ENCODE measurements at places on chromosomes 7 and 10. TPM values are rescaled to one million over a fixed set of nuclear protein-coding genes. Genes with fewer than 3 reads are reported as not detected.

DNA sequence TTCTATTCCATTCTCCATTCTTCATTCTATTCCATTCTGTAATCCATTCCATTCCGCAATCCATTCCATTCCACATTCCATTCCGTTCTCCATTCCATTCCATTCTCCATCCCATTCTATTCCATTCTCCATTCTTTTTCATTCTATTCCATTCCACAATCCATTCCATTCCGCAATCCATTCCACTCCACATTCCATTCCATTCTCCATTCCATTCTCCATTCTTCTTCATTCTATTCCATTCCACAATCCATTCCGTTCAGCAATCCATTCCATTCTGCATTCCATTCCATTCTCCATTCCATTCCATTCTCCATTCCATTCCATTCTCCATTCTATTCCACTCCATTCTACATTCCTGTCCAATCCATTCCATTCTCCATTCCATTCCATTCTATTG is 85.2 kb downstream of the NSUN6 start:
- no peak for DNase-seq

DNA sequence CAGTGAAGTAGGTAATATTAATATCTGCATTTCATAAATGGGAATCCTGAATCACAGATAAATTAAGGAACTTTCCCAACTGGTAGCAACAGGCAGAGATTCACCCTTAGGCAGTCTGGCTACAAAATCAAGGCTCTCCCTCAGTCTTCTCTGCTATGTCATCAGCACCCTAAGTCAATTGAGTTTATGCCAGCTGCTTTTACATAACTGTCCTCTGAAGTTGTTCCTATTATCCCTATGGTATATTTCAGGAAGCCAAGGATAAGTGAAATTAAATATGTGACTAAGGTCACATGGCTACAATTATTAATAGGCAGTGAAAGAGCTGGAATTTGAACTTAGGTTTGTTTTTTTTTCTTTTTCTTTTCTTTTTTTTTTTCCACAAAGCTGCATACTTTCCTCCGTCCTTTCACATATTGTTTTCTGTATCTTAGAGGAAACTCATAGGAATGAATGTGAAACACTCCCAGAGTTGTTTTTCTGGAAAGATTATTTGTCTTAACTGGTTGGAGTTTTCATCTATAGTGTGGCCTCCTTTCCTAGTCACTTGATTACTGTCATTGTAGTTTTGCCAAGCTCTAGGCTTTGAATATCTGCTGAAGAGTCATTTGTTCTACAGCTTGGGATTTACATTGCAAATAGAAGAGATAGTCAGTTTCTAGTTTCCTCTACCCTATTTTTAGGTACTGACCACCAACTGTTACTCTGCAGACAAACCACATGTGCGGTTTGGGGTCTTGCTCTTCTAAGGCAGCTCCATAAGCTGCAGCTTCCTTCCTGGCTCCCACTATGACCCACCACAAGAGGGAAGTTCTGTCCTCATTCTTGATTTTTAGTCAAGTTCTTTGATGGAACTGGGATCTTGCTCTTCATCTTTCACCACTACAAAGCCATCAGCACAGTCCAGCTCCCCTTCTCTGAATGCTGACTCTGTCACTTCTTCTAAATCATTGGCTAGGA is 338.0 kb upstream of the KIAA1217 start:
- no peak for DNase-seq

GRCh38 chr7:37916673-37917660 is at the start of gene SFRP4:
SFRP4 (minus strand) TSS chr7:37916817; CDS start chr7:37916537, 280 bp downstream.
- peak; percentile 78 for DNase-seq

GRCh38 chr7:8441106-8441965 is 7.9 kb downstream of the NXPH1 start:
- DNase-seq, result no peak

DNA sequence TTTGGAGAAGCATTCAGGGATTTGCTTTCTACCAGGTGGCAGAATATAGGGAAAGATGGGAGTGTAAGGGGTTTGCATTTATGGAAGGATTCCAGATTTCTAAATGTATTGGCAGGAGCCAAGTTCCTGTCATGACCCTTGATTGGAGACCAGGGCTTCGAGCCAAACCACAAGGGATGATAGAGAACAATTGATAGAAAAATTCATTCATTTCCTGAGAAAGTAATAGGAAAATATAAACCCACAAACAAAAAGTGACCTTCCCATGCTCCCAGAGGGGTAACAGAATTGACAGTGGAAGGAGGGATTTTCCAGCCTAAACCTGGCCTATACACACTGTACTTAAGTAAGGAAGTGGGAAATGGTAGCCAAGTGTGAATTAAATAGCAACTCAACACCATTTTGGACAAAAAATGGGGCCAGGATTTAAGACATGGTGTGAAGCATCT is 22.4 kb upstream of the IFIT2 start:
- DNase-seq, result peak; percentile 47

GRCh38 chr10:114571316-114571999 is 86.6 kb downstream of the ABLIM1 start:
- DNase-seq, result no peak

DNA sequence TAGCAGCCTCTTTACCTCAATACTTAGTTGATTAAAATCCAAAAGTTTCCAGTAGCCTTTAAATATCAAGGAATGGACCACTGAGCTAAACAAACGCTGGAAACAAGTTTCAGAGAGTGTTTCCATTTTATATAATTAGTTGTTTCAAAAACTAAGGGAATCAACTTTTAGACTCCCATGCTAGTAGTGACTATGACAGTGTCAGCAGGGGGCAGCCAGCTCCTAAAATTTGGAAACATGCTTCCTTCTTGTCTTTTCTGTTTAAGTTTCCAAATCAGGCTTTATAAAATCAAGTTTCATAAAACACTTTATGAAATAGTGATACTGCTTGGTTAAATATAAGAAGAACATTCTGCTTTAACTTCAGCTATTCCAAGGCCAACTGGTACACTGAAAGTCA is 138.2 kb upstream of the TMEM229A start:
- no peak for DNase-seq

DNA sequence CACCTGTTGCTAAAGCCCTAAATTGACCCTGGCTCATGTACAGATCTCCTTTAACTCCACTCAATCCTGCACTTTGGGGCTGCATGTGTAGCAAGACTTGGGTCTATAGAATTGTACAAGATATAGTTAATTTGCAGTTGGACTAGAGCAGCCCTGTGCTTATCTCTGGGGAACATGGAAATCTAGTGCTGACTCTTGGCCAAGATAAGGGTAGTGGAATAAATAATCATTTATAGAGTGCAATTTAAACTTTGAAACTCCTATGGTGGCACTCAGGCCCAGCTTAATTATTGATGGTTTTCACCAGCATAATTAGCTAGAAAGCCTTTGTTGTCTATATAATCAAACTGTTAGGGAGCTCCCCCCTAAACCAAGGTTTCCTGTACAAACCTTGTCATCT is 39.2 kb upstream of the MBL2 start:
- no peak for DNase-seq

DNA sequence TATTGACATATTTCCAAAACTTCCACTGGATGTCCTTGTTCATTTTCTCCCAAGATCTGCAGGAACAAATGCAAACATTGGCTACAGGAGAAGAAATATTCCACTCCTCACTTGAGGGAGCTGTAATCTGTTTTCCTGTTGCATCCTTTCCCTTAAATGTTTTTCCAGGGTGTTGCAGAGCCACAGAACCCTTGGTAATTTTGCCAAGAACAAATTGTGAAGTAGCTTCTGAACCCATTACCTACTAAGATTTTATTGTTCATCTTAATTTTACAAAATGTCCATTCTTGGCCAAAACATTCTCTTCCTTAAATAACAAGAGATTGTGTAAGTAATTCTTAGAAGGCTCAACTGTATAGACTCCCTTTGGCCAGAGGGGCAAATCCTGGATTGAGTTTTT is 177.0 kb downstream of the GNAT3 start:
- DNase-seq, result no peak

- no peak for DNase-seq
These were observed 350.3 kb downstream of the HPSE2 start for GRCh38 chr10:98885378-98885777.

GRCh38 chr7:98174334-98175259 is 36.6 kb upstream of the BHLHA15 start:
- peak; percentile 82 for DNase-seq

DNA sequence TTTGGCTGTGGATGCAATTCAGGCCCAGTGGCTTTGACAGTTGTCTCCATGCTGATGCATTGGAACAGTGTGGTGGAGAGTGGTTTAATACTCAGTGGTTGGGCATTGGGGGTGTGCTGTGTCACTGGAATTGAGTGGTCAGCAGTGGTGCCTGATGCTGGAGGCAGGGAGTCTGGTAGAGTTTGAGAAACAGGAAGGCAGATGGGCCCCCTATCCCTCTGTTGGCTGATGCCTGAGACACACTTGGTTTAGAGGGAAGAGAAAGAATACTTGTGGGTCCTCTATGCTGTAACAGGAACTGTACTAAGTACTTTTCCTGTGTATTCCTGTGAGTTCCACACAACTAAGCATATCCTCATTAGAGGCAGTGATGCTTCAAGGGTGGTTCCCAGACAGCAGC is 55.4 kb downstream of the EEPD1 start:
- no peak for DNase-seq

DNA sequence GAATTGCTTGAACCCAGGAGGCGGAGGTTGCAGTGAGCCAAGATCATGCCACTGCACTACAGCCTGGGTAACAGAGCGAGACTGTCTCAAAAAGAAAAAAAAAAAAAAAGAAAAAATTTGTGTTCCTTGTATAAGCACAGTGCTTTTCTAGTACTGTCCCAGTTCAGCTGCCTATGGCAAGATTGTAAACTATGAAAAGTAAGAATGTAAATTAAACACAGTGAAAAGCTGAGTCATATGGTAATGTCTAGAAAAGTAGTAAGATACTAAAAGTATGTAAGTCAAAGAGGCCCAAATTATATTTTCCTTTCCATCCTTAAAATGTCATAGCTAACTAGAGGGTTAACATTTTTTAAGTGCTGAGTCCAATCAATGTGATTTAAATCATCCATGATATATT is 42.8 kb downstream of the RBM20 start:
- no peak for DNase-seq

DNA sequence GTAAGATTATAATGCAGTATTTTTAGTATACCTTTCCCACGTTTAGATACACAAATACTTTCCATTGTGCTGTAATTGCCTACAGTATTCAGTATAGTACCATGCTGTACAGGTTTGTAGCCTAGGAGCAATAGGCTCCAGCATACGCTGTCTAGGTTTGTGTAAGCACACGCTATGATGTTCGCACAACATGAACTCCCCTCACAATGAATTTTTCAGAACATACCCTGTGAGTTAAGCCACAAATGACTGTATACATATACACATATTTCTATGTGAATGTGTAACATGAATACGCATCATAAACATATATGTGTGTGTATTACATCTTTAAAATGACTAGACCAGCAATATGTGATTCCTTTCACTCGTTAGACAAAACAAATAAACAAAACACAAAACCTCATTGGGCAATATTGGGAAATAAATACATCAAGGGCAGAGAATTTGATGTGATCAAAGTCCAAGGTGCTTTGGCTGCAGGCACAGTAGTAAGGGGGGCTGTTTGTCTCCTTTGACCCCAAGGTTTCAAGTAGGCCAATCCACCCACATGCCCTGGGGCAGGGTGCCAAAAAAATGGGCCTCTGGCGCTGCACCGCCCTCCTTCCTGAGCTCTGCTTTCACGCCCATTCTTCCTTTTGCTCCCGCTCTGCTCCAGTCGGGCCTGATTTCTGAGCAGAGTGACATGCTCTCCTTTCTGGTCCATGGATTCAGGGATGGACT is 33.9 kb downstream of the CHN2 start:
- DNase-seq, result no peak

DNA sequence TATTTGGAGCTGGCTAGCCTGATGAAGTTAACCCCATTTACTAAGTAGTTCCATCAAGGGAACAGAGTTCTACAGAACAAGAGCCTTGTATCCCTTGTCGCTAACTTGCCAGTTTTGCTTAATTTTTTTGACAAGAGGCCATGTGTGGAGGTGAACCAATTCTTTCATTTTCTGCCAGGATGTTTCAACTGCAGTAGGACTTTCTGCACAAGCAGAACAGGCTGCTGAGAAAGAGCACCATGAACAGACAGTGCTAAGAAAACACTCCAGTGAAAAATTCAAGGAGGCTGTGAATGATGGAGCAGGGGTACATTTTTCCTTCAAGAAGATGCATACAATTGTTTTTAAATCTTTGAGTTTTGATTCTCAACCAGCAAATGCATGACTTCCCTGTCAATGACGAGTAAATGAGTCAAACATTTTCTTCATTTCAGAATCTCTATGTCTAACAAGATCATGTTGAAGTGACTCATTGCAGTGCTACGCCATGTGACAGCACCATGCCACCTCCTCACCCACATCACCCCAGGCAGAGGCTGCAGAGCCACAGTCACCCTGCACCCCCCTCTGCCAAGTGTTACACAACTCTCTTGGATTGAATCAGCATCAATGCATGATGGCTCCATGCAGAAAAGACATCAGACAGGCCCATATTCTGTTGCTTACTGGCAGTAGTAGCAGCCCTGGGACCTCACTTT is 193.1 kb downstream of the COBL start:
- DNase-seq, result peak; percentile 36

- no peak for DNase-seq
These were observed 39.8 kb upstream of the GPR22 start for GRCh38 chr7:107430057-107430456.

DNA sequence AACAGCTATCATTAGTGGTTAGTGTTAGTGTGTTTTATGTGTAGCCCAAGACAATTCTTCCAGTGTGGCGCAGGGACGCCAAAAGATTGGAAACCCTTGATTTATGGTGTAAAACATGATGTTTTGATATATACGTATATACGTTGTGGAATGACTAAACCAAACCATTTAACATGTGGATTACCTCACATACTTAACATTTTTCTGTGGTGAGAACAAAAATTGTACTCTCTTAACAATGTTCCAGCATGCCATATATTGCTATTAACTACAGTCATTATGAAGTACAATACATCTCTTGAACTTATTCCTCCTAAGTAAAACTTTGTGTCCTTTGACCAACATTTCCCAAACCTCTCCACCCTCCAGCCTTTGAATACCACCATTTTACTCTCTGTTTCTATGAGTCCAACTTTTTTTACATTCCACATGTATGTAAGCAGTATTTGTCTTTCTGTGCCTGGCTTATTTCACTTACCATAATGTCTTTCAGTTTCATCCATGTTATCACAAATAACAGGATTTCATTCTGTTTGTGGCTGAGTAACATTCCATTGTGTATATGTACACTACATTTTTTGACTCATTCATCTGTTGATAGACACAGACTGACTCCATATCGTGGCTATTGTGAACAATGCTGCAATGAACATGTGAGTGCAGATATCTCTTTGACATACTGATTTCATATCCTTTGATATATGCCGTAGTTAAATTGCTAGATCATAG is 42.2 kb upstream of the MAGI2 start:
- DNase-seq, result no peak

Gene SOSTDC1
- 10.4 TPM for total RNA-seq

Gene NEURL1
- total RNA-seq, result 0.17 TPM

Gene TRIM73
- total RNA-seq, result 1.1 TPM

Gene AP1S1
- 10.7 TPM for total RNA-seq

Gene LIPM
- not detected for total RNA-seq

Gene CYP2C19
- not detected for total RNA-seq

Measured in right cardiac atrium (tissue), 5 donors.